ENCODE measurements at places on chromosomes 1 and 21.

GRCh38 chr1:165942927-165943597 is 115.6 kb downstream of the UCK2 start:
- no peak for DNase-seq

DNA sequence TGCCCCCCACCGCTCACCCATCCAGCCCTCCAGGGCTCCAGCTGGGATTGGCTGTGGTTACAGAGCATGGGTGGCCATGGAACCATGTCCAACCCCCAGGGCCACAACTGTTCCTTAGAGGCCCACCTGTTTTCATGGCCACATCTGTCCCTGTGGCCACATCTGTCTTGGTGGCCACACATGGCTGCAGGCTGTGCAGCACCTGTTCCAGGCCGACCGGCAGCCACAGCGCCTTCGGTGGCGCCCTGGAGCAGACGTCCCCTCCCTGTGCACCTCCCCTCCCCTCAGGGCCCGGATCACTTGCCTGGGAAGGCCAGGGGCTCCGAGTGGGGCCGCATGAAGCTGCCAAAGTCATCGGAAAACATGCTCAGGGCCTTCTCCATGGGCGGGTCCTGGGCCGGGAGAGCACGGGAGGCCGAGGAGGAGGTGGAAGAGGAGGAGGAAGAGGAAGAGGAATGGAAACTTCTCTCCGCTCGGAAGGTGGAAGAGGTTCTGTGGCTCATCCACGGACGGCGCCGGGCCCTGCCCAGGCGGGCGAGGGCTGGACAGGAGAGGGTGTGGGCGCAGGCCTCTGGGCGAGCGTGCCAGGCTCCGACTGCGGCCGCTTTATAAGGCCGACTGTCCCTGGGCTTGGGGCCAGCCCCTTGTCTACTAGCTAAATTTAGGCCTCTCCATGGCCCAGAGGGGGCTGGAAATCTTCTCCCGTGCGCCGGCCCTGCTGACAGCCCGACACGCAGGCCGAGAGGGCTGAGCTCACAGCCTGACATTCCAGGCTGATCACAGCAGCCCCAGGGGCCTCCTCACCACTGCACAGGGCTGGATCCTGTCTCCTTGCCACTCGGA is at the start of gene HSPB7:
Gene HSPB7, minus strand, starts transcription at position 583 of the 843 bp plus-strand sequence. Its CDS starts 80 bp downstream, at position 503.
- peak; percentile 12 for DNase-seq

DNA sequence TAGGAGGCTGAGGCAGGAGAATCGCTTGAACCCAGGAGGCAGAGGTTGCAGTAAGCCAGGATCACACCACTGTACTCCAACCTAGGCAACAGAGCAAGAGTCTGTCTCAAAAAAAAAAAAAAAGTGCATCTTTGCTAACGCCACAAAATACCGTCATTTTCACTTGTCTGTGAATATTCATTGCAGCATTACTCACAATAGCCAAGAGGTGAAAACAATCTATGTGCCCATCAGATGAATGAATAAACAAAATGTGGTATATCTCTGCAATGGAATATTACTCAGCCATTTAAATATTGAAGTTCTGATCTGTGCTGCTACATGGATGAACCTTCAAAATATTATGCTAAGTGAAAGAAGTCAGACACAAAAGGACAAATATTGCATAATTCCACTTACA is 7.9 kb upstream of the TIAM1 start:
- DNase-seq: no peak

DNA sequence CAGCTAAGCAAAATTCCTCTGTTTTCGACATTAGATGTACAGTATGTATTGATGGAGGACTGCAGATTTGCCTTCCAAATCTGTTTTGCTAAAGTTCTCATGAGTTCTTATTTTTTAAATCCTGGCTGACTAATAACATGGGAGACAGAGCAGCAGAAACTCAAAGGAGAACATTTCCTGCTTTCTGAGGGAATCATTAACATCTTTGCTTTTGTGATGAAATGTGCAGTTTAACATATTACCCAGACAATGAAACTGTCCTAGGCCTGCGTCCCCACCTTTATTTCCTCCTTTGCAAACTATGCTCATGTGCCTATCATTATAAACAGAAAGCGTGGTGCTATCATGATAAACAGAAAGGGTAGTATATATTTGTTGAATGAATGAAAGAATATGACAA is 149.9 kb downstream of the ZP4 start:
- no peak for DNase-seq

- DNase-seq: no peak
These were observed 55.7 kb downstream of the XCL2 start for GRCh38 chr1:168488138-168488537.

GRCh38 chr1:41486371-41487125 is 2.1 kb upstream of the EDN2 start:
- no peak for DNase-seq

- no peak for DNase-seq
These were observed 10.8 kb downstream of the UBASH3A start for GRCh38 chr21:42414553-42414927.

DNA sequence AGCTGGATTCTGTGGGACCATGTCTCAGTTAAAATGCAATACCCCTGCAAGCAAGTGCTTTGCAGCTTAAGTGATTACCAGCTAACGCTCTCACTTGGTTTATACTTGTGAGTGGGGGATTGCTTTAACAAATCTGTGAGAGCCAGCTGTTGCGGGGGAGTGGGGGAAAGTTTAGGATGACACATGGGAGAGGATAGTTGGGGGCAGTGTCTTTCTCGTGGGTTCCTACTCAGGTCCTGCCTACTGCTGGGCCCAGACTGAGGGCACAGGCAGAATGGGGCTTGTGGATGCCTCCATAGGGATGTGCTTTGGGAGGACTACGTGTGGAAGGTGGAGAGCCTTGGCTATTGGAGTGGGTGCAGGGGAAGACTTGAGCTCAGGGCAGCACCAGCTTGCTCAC is 60.1 kb downstream of the ELK4 start:
- DNase-seq: no peak

GRCh38 chr1:218636548-218636947 is 291.4 kb downstream of the TGFB2 start:
- DNase-seq: no peak

GRCh38 chr21:15061747-15062605 is 2.8 kb downstream of the NRIP1 start:
- no peak for DNase-seq

GRCh38 chr1:12143631-12144155 is 23.1 kb upstream of the TNFRSF1B start:
- DNase-seq: peak; percentile 27

GRCh38 chr21:44477131-44477530 is 21.8 kb downstream of the LRRC3 start:
- no peak for DNase-seq

DNA sequence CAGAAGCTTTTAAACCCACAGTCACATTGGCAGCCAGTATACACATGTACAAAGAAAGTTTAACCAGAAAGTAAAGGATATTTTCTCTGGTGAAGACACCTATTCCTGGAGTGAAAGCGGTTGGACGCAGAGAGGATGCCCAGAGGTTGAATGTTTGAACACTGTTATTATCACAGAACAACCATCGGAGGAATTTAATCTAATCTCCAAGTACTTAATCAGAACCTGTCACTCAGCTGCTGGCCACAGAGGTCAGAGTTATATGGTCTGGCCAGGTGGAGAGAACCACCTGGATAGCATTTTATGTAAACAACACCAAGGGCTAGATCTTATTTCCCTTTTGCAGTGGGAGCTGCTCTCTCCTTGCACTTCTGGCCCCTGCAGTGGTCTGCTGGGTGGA is 29.4 kb downstream of the SPATA46 start:
- DNase-seq: no peak

DNA sequence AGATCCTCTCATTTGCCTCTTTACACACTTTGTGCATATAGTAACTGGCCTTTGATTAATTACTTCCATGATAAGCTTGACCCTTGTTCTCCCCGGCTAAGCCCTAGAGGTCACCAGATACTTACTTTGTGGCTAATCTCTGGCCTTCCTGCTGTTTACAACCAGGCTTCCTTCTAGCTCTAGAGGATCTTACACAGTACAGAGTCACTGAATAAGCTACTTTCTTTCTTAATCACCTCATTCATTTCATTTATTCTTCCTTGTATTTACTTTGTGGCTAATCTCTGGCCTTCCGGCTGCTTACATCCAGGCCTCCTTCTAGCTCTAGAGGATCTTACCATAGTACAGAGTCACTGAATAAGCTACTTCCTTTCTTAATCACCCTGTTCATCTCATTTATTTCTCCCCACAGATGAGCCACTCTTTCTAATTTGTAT is 144.3 kb upstream of the C1orf21 start:
- no peak for DNase-seq

GRCh38 chr1:12173631-12174121 is 6.9 kb downstream of the TNFRSF1B start:
- peak; percentile 27 for DNase-seq

DNA sequence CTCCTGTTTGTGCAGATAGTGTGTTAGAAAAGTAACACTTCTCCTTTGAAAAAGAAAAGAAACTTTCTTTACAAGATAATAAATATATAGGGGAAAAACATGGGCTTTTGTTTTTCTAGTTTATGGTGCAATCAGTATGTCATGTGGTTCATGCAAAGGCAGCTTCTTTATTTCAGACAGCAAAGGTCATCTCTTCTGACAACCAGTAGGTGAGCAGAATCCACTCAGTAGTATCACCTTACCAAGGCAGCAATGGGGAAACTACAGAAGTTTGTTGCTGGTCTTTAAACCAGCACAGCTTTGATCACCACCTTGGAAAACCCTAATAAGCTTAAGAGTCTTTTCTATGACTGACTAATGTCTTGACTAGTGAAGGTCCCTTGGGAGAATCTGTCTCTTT is 13.0 kb upstream of the SAMSN1 start:
- no peak for DNase-seq

- no peak for DNase-seq
These were observed 34.0 kb upstream of the ACADM start for GRCh38 chr1:75690547-75690946.

DNA sequence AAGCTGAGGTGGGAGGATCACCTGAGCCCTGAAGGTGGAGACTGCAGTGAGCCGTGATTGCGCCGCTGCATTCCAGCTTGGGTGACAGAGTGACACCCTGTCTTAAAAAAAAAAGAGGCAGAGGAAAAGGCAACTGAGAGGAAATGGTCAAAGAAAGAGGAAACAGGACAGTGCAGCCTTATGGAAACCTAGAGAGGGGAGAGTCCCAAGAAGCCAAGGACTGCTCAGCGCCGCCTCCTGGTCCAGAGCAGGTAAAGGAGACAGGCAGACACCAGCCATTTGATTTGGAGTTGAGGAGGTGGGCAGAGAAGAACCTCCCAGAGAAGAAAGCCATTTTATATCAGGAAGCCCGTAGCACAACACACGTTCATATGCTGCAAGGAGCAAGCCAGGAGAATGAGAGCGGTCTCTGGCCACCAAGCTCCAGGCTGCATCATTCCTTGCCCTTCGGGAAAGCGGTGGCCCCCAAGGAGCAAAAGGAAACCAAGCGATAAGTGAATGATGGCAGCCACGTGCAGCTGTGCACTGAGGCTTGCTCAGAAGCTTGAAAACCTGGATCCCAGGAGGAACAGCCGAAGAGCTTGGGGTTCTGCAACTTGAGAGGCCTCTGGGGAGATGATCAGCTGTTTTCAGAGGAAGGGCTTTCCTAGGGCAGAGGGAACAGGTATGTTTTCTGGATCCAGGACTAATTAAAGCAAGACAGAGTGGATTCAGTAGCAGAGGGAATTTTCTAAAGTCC is 33.7 kb downstream of the LRRC42 start:
- no peak for DNase-seq

GRCh38 chr1:90924982-90925381 is 96.9 kb downstream of the ZNF644 start:
- no peak for DNase-seq

DNA sequence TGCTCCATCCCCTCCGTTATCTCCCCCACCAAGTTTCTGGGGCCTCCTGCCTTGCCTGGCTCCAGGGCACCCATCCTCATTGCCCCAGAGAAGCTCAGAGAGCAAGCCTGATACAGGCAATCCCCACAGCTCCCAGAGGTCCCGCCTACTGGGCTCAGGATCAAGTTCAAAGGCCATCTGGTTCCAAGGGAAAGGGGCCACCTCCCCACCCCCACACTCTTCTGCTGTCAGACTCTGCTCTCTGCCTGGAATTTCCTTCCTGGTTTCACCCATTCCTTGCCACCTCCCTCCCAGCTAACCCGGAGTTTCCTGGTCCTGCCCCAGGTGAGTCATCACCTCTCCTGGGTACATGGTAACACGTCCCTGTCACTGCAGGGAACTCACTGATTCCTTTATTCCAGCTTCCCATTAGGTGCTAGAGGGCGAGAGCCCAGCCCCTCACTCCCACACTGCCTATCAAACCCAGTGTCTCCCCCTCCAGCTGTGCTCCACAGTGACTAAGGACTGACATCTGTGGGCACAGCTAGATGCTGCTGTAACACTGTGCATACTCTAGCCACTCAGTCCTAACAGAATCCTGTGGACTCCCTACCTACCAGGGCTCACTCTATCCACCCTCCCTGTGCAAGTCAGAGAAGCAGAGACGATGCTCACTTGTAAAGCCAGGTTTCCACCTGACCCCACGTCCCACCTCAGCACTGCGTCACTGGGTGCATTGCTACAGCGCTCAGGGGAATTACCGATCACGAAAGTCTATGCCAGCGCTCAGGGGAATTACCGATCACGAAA is 21.8 kb downstream of the RSPH1 start:
- no peak for DNase-seq

DNA sequence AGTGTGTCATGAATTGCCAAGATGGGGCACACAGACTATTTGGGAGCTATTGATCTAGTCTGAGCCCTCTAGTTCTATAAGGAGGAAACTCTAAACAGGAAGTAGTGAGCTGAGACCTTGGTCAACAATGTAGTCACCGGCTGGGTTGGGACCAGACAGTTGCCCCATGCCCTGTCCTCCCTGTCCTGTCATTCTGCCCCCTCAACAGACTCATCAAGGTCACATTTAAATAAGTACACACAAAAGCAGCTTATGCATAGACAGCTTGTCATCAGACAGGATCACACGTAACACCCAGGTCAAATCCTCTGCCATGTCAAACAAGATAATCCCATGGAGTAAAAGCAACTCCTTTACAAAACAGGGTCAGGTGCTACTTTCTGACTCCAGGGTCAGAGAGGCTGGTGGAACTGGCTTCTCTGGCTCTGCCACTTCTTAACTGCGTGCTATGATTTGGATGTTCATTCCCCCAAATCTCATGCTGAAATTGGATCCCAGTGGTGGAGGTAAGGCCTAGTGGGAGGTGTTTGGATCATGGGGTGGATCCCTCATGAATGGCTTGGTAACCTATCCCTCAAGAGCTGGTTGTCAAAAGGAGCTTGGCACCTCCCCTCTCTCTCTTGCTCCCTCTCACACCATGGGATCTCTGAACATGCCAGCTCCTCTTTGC is 128.9 kb downstream of the HIVEP3 start:
- no peak for DNase-seq

DNA sequence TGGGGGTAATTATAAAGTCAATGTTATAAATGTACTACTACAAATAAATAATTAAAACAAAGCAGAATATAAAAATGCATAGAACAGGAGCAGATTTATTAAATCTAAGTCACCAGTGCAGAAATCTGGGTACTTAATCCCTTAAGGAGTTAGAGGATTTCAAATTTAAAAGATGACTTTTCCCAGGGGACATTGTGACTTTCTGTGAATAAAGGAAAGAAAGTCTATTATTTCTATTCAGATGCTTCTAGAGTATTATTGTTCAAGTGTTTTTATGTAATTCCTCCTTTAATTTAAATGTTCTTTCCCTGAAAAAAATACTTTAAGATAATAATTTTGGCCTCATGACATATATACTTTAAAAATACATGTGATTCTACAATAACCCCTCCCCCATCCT is 43.4 kb downstream of the SYDE2 start:
- no peak for DNase-seq

- no peak for DNase-seq
These were observed 528.4 kb upstream of the RGS18 start for GRCh38 chr1:191629836-191630235.
